ENCODE measurements at places on chromosomes 6 and 20. TPM values are rescaled to one million over a fixed set of nuclear protein-coding genes. Genes with fewer than 3 reads are reported as not detected.

The OPRM1 gene
- not detected for total RNA-seq

The TRIM10 gene
- total RNA-seq = not detected

The NRSN1 gene
- total RNA-seq = not detected

The NKAPL gene
- total RNA-seq = 1.2 TPM

The C6orf62 gene
- total RNA-seq = 119 TPM

The PHF10 gene
- 40.4 TPM for total RNA-seq

The TMEM74B gene
- 0.07 TPM for total RNA-seq

The OPRL1 gene
- total RNA-seq = 2.0 TPM

The GSTA2 gene
- total RNA-seq = not detected

The TPX2 gene
- 39.3 TPM for total RNA-seq

GRCh38 chr6:153781306-153781705 lies 257.7 kb upstream of the OPRM1 start:
- DNase-seq = no peak

GRCh38 chr20:59374261-59374660 lies 73.8 kb downstream of the EDN3 start:
- DNase-seq = no peak

DNA sequence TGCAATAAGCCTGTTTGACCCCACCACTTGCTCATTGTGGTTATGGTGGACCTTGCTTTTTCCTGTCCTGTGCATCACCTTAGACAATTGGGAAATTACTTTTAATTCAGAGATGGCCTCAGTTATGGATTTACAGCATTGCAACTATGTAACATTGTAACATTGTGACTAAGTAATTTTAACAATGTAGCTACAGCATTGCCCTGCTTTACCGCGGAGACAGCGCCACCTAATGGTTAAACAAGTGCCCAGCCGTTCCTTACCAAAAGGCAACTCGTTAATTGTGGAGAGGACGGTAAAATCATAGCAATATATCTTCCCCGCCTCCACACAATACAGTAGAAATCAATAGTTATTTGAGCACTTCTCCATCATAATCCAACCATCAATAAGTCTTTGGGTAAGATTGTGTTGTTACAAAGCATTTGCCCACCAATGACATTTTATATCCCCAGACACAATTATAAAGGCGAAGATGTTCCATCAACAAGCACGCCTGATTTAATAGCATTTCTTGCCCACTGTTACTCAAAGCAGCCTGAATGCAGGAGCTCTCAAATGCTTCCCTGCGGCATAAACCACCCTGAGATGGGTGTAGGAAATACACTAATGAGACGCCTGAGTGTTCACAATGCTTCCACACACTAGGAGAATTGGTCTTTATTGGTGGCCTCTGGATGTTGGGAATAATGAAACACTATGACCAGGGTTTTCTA lies 93.7 kb downstream of the PROKR2 start:
- no peak for DNase-seq

GRCh38 chr20:45152405-45152804 lies 22.3 kb upstream of the PI3 start:
- no peak for DNase-seq

GRCh38 chr20:38134427-38135270 lies 30.4 kb downstream of the TGM2 start:
- DNase-seq = peak; percentile 88

DNA sequence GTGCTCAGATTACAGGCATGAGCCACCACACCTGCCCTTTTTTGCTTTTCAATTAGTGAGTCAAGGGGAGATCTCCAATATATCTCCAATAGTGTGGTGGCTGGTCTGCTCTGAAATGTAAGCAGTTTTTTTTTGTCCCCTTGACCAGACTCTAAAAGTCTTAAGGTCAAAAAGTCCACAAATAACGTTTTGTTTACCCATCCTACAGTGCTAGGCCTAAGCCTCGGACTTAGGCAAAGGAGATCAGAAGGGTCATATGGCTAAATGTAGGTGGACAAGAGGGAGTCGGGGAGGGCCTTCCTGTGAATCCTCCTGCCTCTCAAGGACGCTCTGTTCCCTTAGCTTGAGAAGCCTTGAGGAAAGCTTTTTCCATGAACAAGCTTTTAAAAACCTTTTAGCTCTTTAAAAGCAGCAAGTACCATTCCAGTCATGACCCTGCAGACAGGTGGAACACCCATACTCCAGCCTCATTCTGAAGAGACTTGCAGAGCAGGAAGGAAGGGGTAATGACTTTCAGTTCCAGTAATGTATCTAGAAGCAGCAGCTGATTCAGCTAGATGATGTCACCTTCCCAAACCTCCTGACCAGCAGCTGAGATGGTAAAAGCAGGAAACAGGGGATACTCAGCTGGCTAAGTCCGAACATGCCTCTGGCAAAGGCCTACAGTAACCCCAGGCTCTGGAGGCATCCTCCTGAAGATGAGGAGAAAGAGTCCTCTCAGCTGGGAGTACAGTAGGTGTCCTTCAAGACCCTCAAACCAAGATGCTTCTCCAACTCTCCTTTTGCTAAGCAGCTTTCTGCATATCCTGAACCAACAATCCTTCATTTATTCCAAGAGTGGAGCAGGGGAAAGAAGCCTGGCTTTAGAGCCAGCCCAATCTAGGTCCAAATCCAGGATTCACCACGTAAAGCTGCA lies 23.6 kb downstream of the BCL2L1 start:
- peak; percentile 95 for DNase-seq

DNA sequence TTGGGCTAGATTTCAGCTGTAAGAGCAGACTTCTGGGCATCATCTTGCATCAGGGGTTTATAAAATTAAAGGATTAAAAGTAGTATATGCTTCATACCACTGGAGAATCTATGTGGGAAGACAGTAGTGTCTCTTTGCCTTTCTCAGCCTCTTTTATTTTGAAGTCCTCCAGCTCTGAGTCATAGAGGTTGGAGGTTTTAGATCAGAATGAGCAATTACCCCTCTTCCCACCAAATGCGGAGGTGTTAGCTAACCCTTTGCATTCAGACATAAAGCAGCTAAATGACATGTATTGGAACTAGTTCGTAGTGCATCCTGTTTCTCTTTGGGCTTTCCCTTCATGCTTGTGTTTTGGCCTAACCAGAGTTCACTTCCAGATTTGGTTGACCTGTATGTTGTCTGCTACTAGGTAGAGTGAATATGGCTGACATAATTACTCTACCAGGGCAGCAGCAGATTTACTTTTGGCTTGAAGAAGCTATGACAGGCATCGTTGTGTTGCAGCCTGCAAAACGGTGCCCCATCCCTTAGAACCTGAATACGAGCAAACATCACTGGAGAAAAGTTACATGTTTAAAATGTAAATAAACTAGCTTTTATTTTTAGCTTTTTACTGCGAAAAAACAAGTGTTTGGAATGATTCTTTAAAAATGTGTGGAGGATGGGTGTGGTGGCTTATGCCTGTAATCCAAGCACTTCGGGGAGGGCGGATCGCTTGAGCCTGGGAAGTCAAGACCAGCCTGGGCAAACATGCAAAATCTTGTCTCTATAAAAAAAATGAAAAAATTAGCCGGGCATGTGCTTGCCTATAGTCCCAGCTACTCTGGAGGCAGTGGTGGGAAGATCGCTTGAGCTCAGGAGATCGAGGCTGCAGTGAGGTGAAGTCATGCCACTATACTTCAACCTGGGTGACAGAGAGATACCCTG lies 82.2 kb downstream of the MYO6 start:
- DNase-seq = no peak

GRCh38 chr6:62805431-62805830 lies 405.8 kb upstream of the FKBP1C start:
- DNase-seq = no peak

- DNase-seq = no peak
Measured at GRCh38 chr6:104969108-104969507, 12.2 kb downstream of the LIN28B start.

DNA sequence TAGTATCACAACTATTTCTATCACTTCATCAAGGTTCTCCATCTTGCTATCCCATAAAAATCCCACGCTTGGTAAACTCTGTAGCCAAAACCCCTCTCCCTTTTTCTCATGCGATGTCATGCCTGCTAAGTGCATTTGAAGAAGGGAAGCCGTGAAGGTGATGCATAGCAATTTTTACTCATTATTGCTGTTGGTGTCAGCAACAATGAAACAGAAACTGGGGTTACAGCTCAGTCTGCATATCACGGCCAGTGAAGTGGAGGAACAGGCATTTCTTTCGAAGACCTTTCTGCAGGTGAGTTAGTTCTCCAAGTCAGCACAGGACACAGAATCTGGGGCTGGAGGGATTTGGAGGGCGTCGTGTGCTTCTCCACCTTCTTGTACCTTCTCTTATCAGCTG lies 5.8 kb downstream of the UNC93A start:
- no peak for DNase-seq

- DNase-seq = no peak
Measured at GRCh38 chr20:31974951-31975487, 7.1 kb downstream of the XKR7 start.

GRCh38 chr6:148998704-148999103 lies 251.9 kb downstream of the UST start:
- no peak for DNase-seq

DNA sequence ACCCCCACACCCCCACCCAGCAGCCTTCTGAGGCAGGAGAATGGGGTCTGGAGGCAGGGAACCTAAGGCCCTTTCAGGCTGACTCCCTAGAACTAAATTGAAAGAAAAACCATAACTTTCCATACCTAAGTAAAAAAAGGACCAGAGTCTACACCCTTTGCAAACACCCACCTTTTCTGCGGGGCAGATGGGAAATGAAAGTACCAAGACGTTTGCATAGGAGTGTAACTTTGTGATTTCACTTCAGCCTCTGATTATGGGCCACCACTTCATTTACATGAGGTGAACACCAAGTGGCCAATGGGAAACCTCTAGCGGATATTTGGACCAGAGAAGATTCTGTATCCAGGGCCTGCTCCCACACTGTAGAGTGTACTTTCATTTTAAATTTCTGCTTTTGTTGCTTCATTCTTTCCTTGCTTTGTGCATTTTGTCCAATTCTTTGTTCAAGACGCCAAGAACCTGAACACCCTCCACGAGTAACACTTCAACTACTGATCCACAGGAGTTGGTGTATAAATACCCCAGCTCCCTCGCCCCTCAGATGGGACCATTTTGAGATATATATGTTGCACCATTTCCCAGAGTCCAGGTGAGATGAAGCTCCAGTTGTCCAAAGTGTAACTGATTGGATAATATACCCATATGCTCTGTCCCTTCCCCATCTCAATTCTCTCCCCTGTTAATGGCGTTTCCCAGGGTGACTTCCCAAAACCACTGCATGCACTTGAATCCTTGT lies 18.9 kb upstream of the SRSF6 start:
- no peak for DNase-seq

DNA sequence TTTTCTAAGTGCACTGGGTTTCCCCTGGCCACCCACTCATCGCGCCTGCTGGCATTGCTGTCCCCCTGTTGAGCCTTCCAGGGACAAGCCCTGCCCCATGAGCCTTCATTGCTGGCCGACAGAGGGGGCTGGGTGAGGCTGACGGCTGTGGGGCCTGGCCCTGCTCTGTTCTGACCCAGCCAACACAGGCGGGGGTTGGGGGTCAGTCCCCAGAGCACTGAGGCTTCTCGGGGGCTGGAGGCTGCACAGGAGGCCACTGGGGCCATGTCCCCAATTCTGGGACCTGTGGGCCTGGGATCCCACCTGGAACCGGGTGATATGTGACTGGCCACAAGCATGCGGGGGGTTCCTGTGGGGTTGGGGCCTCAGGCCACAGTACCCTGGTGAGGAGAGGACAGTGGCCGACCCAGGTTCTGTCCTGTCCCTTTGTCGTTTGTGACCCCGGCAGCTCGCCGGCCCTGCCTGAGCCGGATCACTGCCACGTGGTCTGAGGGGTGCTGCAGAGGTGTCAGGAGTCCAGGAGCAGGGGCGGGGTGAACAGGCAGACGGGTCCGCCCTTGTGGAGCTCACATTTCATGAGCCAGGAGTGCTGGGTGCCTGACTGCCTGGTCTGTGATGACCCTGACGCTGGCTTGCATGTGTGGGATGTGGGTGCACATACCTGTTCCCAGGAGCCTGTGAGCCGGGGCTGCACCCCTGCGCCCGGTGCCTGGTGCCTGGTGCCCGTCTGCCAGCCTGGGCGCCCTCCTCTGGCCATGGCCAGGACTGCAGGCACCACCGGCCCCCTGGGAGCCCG lies 2.1 kb upstream of the COL20A1 start:
- no peak for DNase-seq
